ENCODE measurements at places on chromosomes 7 and 10.

DNA sequence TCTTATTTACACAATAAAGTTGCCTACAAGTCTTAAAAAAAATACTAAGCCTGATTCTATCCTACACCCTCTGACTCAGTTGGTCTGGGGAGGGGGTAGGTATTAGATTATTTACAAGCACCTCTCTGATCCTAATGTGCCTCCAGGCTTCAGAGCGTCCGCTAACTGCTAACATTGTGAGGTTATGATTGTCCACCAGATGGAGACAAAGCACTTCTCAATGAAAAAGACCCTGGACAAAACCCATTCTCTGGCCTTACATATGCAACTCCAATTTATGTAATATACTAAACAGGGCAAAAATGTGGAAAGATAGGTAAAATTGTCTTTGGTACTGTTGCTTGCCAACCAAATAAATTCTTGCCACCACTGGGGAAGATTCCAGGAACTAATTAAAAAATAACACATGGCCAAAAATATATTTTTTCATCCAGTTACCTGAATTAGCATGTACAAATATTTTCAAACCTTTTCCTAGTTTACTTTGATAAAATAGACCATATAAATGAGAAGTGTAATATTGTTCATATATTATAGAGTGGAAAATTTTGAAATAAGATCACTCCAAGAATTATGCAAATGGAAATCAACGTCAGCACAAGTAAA, 92.4 kb downstream of the KIF20B start:
- peak; percentile 63 for ATAC-seq

DNA sequence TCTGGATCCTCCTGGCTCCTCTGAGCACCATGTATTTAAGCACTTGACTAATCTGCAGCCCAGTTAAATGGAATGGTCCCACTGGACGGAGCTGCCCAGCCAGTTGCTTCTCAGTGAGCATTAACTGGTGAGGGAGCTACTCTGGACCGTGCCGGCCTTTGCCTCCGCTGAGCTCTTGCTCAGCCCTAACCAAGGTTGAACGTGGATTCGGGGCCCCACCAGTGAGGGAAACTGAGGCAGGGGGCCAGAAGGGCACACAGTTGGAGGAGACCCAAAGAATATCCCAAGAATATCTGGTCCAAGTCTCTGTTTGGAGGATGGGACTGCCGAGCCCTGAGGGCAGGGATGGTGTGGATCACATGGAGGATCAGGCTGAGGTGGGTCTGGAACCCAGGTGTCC, 13.7 kb downstream of the ADCYAP1R1 start:
- no peak for ATAC-seq

GRCh38 chr10:26854524-26854923, 6.2 kb downstream of the ABI1 start:
- ATAC-seq: no peak

GRCh38 chr10:119029613-119030420, at the start of gene NANOS1:
NANOS1 (plus strand) TSS chr10:119029714; CDS start chr10:119029802, 88 bp downstream.
- peak; percentile 7 for ATAC-seq

DNA sequence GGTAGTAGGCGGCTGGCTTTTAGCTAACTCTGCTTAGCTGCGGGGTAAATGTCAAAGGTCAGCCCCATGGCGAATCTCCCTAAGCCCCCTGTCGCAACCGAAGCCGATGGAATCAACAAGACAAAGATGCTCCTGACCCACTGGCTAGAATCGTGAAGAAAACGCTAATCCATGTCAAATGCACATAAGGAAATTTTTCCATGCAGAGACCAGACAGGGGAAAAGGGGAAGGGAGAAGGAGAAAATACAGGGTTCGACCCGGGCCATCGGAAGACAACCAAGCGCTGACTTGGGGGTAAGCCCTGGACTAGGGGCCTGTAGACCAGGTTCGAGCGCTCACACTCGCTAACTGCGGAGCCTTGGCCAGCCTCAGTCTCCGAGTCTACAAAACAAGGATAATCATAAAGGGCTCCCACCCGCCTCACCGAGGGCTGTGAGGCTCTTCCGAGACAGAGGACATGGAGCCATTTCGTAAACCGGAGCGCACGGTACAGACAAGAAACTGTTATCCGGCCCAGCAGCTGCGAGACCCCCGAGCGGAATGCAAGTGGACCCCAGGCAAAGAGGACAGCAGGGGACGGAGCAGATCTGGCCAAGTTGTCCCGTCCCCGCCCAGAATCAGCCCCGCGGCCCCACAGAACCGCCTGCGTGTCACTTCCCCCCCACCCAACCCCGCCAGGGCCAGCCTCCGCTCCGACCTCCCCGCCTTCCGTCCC, 507 bp downstream of the SAR1A start:
- ATAC-seq: peak; percentile 4

DNA sequence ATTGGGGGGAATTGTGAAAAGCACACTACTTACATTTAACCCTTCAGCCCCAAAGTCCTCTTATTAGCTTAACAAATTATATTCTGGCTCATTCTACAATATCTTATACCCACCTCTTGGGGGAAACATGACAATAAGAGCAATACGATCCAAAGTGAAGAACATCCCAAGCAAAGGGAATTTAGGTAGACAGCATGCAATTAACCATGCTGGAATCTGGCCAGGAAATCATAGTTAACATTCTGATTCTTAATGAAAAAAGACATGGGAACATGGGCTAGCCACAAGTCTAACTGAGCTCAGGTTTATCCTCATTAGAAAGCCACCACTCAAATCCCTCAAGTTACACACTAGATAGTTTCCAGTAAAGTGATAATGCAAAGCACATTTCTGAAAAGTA, 241.9 kb upstream of the SLC26A5 start:
- ATAC-seq: no peak

DNA sequence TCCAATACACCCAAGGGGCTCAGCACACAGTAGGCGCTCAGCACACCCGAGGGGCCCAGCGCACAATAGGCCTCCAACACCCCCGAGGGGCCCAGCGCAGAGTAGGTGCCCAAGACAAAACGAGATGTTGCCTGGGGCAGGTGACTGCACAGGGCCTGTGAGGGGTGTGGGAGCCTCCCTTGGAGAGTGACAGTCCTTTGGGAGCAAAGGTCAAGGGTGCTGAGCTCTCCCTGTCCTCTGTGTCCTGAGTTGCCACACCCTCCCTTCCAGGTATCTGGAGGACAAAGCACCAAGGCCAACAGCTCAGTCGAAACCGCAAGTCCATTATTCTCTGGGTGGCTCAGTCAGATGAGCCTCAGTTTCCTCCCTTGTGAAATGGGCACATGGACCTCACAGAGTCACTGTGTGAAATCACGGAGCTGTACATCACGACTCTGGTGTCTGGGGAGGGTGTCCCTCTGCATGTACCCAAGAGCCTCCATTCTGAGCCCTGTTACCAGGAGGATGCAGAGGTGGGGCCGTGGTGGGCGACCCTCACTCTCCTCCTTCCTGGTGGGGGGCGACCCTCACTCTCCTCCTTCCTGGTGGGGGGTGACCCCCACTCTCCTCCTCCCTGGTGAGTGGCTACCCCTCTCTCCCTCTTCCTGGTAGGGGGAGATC, 81.3 kb downstream of the FOXL3 start:
- no peak for ATAC-seq

DNA sequence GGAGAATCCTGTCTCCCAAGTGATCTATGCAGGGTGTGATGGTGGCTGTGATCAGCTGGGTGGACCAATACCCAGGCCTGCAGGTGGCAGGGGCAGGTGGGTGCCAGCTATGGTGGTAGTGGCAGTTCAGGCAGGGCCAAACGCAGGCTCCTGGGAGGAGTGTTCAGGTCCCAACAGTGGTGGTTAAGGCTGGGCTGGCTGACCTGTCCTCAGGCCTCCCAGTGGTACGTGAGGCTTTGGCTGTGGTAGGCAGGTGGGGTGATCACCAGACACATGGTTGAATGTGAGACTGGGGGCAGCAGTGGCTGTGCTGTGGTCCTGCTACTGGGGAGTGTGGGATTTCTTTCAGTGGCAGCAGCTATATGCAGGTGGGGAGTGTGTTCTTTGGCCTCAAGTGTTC, 126.7 kb upstream of the STARD3NL start:
- no peak for ATAC-seq

DNA sequence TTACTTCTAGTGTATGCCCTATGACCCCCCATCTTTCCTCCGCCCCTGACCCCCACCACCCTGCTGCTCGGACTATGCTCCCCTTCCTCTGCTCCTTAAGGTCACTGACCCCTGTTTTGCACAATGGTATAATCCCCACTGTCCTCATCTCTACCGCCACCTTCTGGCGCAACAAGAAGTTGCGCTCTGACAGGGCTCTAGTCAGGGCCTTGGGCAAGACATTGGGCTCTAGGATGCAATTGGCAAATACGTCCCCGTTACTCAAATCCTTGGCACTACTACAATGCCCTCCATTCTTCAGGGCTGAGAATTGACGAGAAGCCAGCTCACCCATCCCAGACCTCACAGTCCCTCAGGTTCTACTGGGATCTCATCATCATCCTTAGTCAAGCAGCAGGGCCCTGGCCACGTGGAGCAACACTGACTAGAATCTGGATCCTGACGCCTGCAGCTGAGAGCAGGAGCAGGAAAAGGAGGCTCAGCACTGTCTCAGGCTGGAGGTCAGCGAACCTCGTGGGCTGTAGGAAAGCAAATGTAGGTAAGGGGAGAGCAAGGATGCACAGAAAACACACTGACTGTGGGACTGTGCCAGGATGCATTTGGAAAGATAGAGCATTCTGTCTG, 10.6 kb downstream of the LRIT2 start:
- ATAC-seq: peak; percentile 73

DNA sequence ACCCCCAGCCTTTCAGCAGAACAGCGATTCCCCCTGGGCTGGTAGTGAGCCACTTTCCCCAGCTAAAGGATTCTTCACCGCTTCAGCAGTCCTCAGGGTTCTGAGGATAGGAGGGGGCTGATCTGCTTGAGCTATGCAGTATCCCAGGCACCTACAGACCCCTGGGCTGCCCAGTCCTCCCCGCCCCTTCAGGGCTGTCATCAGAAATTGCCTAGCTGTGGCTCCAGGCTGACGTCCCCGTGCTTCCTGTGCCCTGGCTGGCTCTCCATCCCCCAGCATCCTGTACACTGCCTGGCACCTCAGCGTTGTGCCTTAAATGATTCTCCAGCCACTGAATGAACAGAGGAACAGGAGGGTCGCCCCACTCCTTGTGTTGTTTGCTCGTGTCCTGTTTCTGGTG, 38.4 kb upstream of the CDH23 start:
- ATAC-seq: no peak

Data from esophagus mucosa (tissue), 1 donor.